ENCODE measurements at places on chromosomes 13 and 19.

DNA sequence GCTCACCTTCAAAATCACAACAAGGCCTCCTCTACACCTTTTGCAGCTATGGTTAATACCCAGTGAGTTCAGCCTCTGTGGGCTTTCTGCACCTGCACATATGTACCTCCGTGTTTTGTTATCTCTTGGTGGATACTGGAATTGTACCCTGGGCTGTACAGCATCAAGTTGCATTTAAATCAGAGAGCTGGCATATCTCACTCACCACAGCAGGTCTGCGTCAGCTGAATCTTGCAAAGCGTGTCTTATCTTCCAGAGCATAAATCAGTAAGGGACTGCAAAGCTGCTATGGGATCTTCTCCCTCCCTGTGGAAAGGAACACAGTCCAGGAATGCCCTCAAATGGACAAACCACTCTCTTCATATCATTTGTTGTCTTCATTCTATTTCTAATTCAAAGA, 1048.7 kb downstream of the UQCRFS1 start:
- no peak for DNase-seq

GRCh38 chr19:1408300-1409203, 1.2 kb downstream of the DAZAP1 start:
- DNase-seq = peak; percentile 40

- no peak for DNase-seq
Observed at GRCh38 chr19:52542984-52543664, 15.7 kb downstream of the ZNF808 start.

DNA sequence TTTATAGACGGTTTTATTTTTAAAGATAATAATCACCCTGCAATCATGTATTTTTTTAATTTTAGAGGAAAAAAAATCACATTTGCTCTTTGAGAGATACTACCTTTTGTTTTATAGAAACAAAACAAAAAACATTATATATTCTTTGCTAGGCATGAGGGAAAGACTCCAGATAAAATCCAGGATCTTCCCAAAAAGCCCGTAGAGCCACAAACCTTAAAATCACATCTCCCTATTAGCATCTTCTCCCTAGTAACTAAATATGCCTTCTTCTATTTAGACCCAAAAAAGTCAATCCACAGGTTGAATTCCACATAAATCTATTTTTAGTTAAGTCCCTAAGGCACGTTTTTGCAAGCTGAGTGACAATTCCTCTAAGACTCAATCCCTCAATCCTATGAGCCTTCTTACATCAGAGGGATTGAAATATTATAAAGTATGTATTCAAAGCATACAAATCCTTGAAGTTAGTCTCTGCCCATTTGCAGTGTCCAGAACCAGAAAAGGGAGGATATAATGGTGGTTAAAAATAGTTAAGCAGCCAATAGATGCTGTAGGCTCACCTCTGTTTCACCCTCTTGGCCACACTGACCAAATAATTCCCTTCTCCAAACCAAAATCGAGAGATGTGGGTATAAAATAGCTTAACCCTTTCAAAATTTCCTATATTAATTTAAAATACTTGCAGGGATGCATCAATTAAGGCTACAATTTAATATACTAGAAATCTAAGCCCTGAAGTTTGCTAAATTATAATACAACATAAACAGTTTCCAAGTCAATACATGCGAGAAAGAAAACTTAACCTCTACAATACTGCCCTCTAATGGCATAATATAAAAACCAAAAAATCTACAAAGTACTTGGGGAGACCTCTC, 64.0 kb downstream of the SERP2 start:
- no peak for DNase-seq

DNA sequence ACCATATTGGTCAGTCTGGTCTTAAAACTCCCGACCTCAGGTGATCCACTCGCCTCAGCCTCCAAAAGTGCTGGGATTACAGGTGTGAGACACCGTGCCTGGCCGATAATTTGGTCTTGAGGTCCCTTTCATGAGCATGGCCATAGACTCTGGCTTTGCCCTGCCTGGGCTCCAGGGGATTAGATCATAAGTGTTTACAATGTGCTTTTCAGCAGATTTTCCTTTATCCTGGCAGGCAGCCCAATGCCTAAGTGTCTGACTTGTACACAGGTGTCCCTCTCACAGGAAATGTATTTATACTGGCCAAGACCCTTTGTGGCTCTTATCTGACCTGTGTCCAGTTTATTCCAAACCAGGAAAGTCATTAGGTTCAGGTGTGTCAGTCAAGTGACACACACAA, 15.9 kb downstream of the BCAM start:
- DNase-seq = no peak

GRCh38 chr13:25466880-25467279, 95.1 kb downstream of the ATP8A2 start:
- no peak for DNase-seq

DNA sequence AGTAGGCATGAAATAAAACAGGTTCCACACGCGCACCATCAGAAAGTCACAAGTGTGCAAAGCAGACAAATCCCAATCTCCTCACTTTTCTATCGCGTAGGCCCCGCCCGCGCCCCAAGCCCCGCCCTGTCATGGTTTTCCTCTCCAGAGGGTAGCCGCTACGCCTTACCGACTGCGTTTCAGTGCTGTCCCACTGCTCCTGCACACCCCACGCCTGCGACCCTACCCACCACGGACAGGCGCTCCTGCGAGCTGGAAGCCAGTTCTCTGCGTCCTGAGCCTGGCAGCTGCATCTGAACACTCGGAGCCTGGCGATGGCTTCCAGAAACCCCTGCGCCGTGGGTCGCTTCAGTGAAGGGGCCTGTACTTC, 379 bp upstream of the ZNF470 start:
- peak; percentile 40 for DNase-seq

DNA sequence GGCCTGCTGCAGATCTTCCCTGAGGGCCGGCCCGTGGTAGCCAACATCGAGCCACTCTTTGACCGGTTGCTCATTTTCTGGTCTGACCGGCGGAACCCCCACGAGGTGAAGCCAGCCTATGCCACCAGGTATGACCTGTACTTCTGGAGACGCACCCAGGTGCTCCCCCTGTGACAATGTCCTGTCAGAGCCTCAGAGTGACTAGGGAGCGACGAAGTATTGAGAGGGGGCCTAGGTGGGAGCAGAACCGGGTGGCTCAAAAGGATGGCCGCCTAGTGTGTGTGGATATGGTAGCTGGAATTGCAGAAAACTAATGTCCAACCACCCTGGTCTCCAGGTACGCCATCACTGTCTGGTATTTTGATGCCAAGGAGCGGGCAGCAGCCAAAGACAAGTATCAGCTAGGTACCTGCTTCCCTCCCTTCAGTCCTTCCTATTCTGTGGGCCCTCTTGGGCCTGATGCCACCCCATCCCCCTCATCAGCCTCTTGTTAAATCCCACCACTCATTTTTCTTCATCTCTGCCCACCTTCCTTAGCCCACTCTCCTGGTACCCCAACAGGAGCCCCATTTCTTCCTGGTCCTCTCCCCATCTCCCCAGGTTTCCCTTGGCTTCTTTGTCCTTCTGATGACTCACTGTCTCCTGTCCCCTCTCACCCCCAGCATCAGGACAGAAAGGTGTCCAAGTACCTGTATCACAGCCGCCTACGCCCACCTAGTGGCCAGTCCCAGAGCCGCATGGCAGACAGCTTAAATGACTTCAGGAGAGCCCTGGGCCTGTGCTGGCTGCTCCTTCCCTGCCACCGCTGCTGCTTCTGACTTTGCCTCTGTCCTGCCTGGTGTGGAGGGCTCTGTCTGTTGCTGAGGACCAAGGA, 8.4 kb downstream of the EGLN2 start:
- DNase-seq = no peak

DNA sequence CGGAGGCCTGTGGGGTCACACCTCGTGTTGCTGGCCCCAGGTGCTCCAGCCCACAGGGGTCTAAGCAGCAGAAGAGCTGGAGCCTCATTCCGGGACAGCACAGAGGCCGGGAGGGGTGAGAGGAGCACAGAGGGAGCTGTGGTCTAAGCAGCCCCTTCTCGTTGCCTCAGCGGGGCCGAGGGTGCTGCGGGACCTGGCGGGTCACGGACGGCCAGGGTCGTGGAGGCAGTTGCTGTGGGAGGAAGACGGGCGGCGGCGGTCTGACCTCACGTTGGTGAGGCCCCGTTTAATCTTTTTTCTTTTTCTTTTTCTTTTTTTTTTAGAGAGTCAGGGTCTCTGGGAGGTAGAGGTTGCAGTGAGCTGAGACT, 21.7 kb downstream of the PIAS4 start:
- no peak for DNase-seq

- DNase-seq = no peak
Observed at GRCh38 chr13:68690567-68690966, 1417.1 kb upstream of the ATXN8OS start.

DNA sequence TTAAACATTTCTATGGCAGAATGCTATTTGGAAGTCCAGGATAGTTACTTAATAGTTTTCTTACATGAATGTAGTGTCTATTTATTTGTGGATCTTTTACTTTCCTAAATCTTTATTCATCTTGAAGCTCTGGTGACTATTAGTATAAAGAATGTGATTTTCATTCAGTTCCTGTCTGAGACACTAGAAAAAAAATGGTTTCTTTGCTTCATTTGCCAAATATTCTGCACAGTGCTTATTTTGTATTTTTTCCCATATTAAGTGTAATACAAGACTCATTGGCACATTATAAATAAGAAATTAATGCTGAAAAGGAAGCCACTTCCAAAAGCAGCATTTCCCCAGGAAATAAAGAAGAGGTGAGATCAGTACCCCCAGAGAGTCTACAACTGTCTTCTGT, 109.8 kb downstream of the POSTN start:
- no peak for DNase-seq

DNA sequence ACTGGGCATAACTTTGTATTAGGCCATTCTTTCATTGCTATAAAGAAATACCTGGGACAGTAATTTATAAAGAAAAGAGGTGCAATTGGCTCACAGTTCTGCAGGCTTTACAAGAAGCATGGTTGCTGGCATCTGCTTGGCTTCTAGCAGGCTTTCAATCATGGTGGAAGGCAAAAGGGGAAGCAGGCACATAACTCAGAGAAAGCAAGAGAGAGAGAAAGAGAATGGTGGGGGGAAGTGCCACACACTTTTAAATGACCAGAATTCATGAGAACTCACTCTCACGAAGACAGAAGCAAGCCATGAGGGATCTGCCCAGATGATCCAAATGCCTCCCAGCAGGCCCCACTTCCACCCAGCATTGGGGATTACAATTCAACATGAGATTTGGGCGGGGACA, 179.7 kb downstream of the SPRY2 start:
- DNase-seq = no peak

GRCh38 chr19:30364866-30365800, 7.1 kb upstream of the ZNF536 start:
- no peak for DNase-seq

DNA sequence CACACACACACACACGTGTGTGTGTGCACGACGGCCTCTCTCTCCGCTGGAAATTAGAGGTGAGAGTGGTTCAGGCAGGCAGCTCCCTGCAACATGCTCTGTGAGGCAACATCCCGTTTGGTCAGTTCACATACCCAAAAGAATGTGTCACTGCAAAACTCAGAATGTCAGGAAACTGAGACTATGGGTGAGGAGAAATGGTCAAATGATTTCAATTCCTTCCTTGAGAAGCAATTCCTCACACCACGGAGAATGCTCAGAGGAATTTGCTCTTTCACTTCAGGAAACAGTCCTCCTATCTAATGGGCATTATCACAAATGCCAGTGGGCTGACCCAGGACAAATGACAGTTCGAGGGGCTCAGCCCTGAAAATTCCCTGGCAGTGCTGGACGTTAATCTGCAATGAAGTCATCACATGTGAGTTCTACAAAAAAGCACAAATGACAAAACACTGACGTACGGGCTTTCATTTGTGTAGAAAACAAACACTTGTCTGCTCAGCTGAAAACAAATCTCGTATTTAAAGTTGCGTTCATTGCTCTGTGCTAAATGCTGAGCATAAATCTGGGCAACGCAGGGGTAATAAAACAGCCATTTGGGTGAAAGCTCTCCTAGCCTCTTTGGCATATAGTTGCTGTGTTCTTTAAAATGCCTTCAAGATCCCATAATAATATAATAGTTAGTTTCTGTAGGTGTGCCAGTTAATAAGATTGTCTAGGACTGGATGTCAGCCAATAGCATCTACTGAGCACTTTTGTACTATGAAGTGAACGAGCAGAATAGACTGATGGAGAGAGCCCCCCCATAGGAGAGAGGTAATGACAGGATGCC, 18.6 kb upstream of the LATS2 start:
- no peak for DNase-seq

DNA sequence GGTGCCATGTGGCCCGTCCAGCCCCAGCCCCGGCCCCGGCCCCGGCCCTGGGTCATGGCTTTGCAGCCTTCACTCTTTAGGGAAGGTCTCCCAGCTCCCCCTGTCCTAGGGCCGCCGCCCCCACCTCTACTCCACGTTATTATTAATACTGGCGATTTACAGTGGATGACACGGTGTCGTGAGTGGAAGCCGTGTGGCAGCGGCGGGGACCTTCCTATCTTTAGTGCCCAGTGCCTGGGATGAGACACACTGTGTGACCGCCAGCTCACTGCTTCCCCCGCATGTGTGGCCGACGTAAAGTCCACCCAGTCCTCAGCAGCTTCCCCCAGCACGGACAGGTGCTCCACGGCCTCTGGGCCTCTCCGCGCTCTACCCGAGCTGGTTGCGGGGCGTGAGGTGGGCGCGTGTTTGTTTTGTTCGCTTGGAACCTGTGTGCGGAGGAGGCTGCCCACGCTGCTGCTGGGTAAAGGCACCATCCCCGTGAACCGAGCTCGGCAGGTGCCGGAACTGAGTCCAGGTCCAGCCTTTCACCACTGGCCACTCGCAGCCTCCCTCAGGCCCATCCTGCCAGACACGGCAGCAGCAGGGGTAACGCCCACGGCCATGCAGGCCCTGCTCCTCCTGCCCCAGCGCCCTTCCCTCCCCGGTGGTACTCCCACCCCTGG, 70.9 kb upstream of the MCF2L start:
- no peak for DNase-seq

DNA sequence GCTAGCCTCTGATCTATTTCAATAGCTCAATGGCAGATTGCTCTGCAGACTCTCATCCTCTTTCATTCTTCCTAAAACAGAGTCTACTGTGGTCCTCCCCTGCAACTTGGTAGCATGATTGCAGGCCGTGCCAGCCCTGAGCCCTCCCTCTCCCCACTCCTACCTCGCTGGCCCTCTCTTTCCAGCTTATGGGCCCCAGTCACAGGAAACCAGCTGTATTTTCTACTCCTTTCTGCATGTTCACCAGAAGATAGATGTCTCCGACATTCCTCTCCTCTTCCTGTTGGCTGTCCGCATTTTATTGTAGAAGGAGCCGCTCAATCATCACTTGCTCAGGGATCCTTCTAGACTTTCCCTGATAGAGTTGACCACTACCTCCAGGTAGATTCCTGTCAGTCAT, 50.2 kb downstream of the SERP2 start:
- no peak for DNase-seq

DNA sequence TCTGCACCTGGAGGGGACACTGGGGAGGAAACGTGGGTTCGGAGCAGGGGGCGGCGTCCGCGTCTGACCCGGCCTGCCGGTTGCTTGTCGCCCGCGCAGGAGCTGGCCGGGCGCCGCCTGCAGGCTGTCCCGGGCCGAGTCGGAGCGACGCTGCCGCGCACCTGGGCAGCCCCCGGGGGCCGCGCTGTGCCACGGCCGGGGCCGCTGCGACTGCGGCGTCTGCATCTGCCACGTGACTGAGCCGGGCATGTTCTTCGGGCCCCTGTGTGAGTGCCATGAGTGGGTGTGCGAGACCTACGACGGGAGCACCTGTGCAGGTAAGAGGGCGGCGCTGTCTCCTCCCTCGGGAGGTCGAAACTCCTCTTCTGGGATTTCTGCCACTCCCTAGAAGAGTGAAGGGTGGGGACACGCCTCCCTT, 1.3 kb downstream of the ITGBL1 start:
- DNase-seq = no peak

- no peak for DNase-seq
Observed at GRCh38 chr13:79423801-79424642, 18.0 kb upstream of the RBM26 start.
